ENCODE measurements at places on chromosomes 3 and 15.

GRCh38 chr3:74614107-74614967, at the start of gene CNTN3:
CNTN3 (minus strand) TSS chr3:74614659; CDS start chr3:74521112, 93,547 bp downstream.
- DNase-seq: peak; percentile 11

- DNase-seq: no peak
Observed at GRCh38 chr3:157573281-157573680, 70.1 kb upstream of the VEPH1 start.

- peak; percentile 9 for DNase-seq
Observed at GRCh38 chr15:58361273-58361759, 70.5 kb upstream of the LIPC start.

- peak; percentile 30 for DNase-seq
Observed at GRCh38 chr15:69319384-69320375, 21.0 kb downstream of the PAQR5 start.

GRCh38 chr15:85008474-85009260, 27.0 kb downstream of the PDE8A start:
- DNase-seq: no peak

- no peak for DNase-seq
Observed at GRCh38 chr3:186374376-186374775, 12.3 kb upstream of the DGKG start.

DNA sequence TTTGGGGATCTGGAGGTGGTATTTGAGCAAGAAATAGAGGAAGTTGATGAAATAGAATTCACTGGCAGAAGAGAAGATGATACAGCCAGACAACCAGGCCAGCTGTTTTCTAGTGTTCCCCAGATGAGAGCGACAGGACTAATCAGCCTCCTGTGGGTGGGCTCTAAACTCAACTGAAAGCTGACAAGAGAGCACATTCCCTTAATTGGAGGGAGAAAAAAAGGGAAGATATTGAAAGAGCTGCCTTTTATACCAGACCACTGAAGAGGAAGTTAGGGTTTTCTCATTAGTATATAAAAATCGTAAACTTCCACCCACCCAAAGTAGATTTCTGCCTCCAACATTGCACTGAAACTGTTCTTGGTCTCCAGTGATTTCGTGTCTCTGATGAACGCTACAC, 6.5 kb upstream of the TM4SF19 start:
- peak; percentile 10 for DNase-seq

DNA sequence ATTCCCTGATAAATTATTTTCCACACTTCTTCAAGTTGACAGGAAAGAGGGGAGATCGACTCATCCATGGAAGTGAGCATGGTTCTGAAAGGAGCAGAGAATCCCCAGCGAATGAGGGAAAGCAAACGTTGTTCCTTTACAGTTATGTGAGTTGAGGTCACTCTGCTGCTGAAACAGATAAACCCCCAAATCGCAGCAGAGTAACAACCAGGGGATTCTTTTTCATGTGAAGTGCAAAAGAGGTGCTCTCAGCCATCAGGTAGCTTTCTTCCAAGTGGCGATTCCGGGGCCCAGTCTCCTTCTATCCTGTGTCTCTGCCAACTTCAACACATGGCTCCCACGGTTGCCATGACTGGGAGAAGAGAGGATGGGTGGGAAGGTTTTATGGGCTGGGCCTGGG, 28.2 kb downstream of the MEX3B start:
- no peak for DNase-seq

DNA sequence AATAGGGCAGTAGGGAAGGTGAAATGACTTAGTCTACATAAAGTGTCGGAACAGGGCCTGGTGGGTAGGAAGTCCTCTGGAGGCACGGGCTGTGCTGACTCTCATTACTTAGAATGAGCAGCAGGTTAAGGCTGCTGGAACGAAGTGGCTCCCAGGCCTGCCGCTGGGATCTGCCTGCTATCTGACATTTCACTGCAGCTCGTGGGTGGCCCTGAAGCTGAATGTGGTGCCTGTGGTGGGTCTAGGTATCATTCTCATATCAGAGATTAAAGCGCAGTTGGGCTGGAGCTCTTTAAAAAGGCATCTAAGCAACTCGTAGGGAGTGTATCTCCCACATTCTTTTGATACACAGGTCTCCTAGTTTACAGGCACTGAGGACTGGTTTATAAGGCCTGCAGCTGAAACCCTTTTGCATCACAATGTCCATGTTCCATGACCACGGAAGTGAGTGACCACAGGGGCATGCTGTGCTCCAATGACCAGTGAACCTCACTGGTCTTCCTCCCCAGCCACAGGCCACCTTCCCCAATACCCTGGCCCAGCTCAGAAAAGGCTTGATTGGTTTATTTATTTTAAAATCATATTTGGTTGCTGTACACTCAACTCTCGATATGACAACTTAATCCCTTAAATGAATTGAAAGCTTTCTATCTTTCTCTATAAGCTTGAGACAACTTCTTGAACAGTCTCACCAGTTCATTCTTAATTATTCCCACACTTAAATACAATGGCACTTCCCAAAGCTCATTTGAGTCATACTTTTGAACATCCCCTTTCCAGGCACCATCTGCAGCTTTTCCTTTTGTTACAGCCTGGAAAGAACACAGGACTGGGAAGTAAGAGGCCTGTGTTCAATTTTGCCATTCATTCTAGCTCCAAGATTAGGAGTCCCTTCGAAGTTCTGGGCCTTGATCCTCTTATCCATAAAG, 19.0 kb downstream of the ADAMTS9 start:
- DNase-seq: no peak

DNA sequence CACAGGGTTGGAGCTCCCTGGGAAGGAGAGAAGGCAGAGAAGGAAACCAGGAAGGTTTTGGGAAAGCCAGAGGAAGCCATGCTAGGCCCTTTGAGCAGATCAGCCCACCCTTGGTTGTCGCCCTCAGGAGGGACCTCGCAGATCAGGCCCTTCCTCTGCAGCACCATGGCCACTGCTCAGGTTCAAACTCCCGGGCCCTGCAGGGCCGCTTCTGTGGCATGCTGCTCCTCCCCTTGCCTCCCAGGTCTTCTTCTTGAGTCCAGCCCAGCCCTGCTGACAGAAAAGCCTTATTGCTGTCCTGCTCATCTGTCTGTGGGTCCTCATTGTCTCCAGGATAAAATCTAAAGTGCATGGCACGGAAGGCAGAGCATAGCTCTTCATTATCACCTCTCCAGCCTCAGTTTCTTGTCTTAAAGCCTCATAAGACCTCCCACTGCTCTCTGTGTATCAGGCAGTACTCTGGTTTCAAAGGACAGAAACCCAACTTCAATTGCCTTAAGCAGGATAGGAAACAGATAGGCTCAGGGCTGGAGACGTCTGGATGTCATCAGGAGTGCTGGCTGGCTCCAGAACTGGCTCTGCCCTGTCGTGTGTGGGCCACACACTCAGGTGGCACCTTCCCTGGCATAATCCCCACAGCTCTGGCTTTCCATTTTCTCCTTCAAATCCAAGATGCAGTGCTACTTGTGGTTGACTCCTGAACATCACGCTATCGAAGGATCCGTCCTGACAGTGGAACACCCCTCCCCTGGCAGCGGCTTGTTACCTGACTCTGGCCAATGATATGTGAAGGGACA, 118.5 kb downstream of the EEFSEC start:
- DNase-seq: no peak

DNA sequence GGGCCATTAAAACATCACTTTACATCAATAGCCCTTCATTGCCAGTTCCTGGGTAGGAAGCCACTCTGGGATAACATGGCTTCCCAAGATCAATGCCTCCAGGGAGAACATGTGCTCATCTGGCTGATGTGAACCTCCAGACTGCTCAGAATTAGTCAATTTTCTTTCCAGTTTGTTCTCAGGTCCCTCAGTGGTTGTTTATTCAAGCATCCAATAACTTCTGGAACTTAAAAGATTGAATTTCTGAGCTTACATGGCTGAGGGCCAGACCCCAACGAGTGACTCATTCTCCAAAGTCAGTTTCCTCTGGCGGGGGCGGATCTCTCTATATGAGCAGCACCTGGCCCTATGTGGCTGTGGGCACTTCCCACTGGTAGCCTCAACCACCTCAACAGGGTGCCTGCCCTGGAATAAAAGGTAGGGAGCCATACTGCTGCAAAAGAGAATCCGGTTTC, 34.0 kb downstream of the LYZL4 start:
- DNase-seq: no peak

DNA sequence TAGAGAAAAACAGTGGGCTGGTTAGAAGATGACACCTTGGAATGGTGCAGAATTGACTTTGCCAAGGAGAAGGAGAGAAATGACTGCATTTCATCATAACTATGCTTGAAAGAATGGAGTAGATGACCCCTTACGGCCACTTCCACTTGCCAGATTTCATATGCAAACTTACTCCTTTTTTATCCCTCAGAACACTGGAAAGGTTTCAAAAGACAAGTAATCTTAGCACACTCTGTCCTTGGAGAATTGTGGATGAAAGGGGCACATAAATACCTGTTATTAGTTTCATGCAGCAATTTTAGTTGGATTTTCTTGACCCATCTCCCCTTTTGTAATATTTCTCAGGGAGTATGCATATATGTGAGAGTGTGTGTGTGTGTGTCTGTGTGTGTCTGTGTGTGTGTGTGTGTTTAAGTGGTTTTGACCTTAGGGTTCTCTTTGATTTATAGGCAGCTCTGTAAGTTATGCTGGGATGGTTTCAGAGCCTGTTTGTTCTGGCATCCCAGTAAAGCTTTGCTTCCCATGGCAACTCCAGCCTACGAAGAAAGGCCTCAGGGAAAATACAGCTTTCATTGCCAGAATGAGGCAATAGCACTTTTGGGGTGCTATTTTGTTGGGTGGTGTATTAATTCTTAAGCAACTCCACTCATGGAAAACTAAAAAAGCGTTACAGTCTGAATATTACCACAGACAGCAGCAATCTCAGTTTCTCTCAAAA, 122.2 kb upstream of the TP63 start:
- no peak for DNase-seq

- no peak for DNase-seq
Observed at GRCh38 chr3:69755795-69756194, 16.5 kb downstream of the MITF start.

DNA sequence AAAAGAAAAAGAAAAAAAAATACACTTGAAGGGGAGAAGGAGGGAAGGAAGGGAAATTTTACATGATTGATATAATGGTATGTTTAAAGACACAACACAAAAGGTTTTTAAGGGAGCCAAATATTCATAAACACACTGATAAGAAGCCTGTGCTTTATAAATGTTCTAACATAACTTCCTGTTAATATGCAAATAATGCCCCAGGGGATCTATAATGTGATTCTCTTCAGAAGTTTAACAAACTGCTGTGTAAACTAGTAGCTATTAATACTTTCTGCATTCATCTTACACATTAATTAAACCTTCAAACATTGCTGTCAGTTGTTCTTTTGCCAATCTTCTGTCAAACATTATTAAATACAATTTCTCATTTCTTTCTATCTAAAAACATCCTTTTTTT, 231.6 kb downstream of the TJP1 start:
- DNase-seq: no peak

DNA sequence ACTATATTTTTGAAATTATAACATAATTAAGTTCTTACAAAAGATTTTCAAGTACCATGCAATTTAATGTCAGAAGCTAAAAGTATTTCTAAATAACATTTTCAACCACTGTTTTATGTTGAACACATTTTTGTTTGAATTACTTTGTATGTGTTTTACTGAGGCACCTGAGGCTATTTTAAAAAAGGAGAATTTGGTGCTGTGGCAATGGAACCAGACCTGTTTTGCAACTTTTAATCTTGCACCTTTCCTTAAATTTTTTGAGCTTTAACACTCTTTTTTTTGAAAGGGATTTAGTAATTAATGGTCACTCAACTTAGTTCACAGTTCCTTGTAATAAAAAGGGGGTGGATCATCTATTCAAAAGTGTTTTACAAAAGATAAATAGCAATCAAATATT, 561.6 kb downstream of the ZBBX start:
- no peak for DNase-seq

- DNase-seq: no peak
Observed at GRCh38 chr3:61518590-61518989, 42.8 kb upstream of the PTPRG start.

DNA sequence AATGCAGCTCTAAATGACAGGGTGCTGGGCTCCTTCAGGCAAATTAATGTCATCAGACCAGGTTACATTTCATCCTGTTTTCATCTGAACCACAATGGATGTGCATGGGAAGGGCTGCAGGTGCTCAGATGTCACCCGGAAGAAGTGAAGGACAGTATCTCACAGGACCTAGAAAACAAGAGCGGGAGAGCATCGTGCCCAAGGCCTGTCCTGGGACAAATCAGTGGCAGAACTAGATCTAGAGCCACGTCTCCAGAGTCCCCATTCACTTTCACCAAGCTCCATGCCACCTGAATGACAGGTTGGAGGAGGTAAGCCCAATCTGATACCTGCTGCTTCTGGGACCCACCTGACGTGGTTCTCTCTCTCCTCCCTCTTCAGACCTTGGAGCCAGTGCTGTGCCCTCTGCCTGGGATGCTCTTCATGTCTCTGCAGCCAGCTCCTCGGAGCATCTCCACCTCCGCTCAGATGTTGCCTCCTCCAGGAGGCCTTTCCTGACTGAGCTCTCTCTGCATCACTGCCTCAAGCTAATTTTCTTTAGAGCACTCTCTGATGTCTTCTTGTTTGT, 77.3 kb downstream of the CPN2 start:
- no peak for DNase-seq

DNA sequence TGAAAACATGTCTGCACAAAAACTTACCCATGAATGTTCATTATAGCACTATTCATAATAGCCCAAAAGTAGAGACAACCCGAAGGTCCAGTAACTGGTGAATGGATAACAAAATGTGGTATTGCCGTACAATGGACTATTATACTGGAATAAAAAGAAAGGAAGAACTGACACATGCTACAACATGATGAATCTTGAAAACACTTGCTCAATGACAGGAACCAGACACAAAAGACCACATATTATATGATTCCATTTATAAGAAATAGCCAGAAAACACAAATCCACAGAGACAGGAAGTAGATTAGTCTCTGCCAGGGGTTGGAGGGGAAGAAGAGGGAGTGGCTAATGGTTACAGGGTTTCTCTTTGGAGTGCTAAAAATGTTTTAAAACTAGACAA, 18.3 kb downstream of the SHC4 start:
- DNase-seq: no peak

GRCh38 chr3:188092648-188093047, 61.3 kb upstream of the LPP start:
- no peak for DNase-seq

GRCh38 chr15:69222002-69222474, 61.6 kb downstream of the GLCE start:
- no peak for DNase-seq

- peak; percentile 66 for DNase-seq
Observed at GRCh38 chr15:45377609-45378148, 665 bp downstream of the GATM start.

GRCh38 chr3:72641684-72642083, 206.6 kb downstream of the SHQ1 start:
- DNase-seq: no peak

Measured in globus pallidus (tissue), 1 donor.